Activated naive CD4-positive, alpha-beta T cell treated with anti-CD3 and anti-CD28 coated beads, Interleukin-2, amount 50 U/mL, for 72 hours (primary cell): ENCODE measurements at places on chromosomes 1 and 21.
A peak's percentile ranks its signal among the peaks of the same experiment; 100 is the strongest.

DNA sequence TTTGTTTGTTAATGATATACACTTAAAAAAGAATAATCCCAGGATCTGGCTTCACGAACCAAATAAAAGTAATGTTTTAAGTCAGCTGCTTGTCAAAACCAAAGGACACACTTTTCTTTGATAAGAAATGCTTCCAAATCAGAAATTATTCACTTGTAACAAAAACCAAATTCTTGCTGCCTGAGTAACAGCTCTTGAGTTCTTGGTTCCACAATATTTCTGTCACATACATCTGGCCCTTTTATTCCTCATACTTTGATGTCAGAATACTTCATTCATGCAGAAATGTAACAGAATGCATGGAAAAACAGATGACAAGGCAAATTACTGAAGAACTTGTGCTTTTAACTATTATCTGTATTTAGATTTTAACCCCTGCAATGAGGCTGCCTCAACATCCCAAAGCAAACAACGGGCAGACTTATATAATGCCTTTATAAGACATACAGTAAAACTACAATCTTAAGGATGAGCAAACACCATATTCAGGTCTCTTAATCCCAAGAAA is 1.5 kb downstream of the VAMP4 start:
- DNase-seq, result no peak

DNA sequence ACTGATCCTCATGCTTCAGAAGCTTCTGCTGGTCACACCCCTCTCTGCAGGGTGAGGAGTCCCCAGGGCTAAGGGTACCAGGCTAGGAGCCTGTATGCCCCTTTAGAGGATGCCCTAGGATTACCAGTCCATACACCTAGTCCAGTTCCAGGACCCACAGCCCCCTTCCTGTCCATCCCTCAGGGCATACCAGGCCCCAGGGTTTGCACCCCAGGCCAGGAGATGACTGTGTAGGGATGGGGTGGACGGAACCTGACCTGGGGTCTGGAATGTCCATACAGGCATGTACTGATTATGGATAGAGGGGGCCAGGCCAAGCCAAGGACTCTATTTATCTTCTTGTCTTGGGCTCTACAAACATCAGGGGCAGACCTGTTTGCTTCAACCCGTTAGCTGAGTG is 34.9 kb downstream of the TRIM67 start:
- DNase-seq, result no peak

GRCh38 chr1:230122366-230123279 is 55.6 kb downstream of the GALNT2 start:
- DNase-seq, result no peak

GRCh38 chr1:24248859-24249258 is 61.8 kb upstream of the IFNLR1 start:
- DNase-seq, result no peak

DNA sequence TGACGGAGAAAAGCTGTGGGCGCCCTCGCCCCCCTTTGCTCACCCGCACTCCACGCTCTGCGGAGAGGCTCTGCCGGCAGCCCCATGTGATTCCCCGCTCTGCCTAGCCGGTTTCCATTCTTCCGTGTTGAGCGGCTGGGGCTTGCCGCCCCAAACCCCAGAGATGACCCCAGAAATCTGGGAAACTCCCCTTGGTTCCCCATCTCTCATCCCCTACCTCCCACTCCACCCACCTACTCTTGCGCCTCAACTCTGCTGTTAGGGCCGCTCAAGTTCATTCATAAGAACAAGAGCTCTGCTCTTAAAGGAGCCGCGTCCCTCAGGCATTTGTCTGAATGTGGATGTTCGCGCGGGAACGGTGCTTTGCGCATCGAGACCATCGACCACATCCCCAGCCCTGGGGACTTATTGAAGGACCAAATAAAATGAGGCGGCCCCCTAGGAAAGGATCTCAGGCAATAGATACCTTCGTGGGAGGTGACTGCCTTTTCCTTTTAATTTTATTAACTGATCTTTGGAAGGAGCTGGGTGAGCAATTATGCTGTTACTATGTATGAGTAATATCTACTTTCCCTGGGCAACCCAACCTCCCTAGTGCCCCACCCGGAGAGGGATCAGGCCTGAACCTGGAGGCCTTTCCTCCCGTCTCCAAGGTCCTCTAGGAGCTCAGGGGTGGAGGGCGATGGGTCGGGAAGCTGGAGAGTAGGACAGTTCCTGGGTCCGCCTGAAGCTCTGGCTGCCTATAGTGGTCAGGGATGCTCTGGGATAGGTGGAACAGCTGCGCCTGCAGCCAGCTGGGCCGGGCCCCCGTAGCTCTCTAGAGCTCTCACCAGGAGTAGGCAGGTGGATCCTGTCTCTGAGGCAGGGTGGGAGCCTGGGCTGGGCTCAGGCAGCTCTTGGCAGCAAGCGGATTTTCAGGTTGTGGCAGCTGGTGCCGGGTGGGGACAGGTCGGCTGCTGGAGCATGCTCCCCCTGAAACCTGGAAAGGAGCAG is 898 bp downstream of the MFSD2A start:
- DNase-seq, result peak; percentile 73

- DNase-seq, result no peak
These were observed 45.5 kb upstream of the MRPS6 start for GRCh38 chr21:34027721-34028461.

DNA sequence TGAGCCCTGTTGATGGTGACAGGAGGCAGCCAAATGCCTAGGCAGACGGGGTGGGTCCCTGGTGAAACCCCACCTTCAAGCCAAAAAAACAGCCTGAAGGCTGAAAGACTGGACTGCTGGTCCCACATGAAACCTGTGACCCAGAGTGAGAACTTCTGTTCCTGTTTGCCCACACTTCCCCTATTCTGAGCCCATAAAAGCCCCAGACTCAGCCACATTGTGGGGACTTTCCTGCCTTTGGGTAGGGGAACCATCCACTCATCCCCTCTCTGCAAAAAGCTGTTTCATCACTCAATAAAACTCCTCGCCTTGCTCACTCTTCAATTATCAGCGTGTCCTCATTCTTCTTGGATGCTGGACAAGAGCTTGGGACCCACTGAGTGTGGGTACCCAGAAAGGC is 25.2 kb downstream of the HTR6 start:
- no peak for DNase-seq

DNA sequence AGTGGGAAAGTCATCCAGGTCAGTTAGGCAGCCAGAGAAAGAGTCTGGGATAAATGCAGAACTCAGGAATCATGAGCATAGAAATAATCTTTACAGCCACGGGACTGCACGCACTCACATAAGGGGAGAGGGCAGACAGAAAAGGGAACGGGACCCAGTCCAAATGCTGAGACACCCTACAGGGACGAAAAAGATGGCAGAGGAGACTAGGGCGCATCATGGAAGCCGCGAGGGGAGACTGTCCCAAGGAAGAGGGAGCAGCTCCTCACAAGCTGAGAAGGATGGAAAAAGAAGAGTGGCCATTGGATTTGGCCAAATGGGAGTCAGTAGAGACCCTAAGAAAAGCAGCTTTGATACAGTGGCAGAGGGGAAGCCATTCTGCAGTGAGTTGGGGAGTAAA is 102.9 kb upstream of the TLR5 start:
- DNase-seq, result no peak

GRCh38 chr1:109371341-109371739 is 26.4 kb downstream of the SORT1 start:
- DNase-seq, result no peak

DNA sequence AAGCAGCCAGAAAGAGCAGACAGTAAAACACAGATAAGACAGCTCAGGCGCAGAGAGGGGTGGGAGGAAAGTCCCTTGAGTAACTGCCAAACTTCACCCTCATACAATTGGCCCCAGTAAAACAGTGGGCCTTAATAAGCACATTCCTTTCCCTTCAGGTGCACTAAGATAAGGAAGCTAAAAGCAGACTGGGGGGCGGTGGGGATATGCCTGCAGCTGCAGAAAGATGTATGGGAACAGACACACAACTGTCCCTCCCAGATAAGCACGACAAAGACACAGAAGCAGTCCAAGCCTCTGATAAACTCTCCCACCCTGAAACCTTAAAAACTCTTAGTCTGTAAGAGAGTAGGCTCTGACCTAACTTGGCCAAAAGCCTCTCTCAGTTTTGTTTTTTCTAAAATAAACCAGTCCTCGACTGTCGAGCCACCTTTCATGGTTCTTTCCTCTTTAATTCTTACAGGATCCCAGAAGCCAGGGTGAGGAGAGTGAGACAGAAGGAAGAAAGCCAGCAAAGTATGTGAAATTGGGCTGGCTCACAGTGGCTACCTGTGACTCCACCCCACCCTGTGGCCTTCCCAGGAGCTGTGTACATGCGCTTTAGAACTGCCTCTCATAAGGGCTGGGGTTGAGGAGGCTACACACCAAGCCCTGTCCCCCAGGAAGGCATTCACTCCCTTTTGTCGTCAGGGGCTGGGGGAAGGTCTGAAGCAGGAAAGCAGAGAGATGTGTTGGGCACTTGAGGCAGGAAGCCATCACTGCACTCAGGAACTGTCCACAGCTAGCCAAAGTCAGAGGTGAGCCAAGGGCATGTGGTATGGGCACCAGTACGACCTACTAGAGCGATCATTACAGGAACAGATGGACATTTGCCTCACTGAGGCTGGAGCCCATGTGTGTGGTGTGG is 4.6 kb downstream of the PGLYRP4 start:
- no peak for DNase-seq
